ENCODE measurements at places on chromosomes 2 and 18.

- no peak for DNase-seq
Measured at GRCh38 chr18:12659904-12660605, 2.1 kb upstream of the SPIRE1 start.

DNA sequence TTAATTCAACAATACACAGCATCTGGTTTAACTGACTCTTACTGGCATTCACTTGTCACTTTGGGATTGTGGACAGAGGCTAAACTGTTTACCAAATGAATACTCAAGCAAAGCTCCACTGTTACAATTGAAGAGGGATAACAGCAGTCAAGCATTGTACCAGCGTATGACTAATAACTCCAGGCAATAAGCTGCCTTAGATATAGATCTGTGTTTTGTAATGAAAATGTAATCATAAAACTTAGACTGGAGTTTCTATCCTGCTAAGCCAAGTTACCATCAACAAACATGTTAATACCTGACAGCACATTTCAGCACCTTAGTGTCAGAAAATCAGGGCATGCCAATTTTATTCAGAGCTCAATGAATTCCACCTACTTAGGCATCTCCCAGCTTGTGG is 889.5 kb downstream of the EPHA4 start:
- DNase-seq, result no peak

- no peak for DNase-seq
Measured at GRCh38 chr2:73642338-73643018, at the start of gene NAT8. TSS of gene NAT8 (minus strand) at chr2:73642422. CDS start at chr2:73641628, 794 bp downstream.

GRCh38 chr2:24087032-24087431 is 2.4 kb upstream of the TP53I3 start:
- DNase-seq, result no peak

- DNase-seq, result no peak
Measured at GRCh38 chr18:27142891-27143290, 42.2 kb downstream of the CHST9 start.

- DNase-seq, result no peak
Measured at GRCh38 chr2:33617989-33618388, 18.9 kb upstream of the FAM98A start.

DNA sequence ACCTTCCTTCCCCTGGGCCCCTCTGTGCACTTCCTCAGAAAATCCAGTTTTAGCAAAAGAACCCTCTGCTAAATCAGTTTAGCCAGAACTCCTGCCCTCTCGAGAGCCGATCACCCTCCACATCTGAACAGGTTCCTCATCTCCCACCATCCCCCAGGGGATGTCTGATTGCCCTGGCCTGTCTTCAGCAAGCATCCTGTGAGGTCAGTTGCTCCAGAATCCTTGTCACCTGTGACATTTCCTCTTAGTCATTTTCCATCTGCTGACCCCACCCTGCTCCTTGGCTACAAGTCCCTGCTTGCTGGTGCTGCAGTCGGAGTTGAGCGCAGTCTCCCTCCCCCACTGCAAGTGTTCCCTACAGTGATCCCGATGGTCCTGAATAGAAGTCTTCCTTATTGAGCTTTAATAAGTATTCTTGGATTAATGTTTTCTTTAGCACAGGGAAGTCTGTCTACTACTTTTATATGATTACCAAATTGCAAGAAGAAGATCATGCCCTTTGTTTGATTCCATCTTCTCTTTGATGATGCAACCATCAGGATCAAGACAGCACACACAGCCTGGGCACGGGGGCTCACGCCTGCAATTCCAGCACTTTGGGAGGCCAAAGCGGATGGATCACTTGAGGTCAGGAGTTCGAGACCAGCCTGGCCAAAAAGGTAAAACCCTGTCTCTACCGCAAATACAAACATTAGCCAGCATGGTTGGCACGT is 30.9 kb upstream of the UBE2F start:
- DNase-seq, result no peak

All from stimulated activated CD8-positive, alpha-beta memory T cell treated with anti-CD3 and anti-CD28 coated beads, Interleukin-15, amount 100 ng/mL, for 4 hours (primary cell).